CD8-positive, alpha-beta T cell (primary cell): ENCODE measurements at places on chromosomes 6 and 20.

DNA sequence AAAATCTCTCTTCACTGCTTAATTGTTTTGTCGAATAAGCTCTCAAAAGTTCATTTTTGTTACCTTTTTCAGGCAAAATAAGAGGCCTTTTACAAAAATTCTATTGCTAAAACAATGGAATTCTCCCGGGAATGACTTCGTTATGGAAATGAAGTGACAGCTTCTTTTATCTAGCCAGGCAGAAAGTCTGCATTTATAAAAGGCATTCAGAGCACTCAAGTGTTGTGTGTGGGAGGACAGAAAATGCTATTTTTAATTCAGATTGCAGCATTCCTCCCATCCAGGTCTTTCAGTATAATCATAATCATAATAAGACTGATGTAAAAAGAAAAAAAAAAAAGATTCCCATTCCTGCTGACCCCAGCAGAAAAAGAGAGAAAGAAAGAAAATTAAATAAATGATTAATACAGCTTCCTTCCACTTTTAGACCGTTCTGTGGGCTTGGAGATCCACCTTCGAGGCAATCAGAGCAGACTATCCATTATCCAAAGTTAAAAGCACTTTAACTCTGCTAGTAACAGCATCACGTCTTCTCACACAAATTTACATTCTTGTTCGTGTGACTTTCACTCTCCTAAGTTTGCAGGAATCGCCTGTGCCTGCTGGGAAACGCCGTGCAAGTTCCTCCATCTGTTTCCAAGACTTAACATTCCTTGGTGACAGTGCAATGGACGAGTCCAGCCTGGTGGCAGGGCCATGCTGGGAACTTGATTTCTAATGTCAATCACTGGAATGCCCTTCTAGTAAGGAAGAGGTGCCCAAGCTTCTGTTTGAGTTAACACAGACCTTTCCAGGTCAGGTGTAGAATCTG lies 258.8 kb downstream of the GMPR start:
- DNase-seq = no peak

GRCh38 chr6:135532559-135532958 lies 35.0 kb upstream of the AHI1 start:
- DNase-seq = no peak

DNA sequence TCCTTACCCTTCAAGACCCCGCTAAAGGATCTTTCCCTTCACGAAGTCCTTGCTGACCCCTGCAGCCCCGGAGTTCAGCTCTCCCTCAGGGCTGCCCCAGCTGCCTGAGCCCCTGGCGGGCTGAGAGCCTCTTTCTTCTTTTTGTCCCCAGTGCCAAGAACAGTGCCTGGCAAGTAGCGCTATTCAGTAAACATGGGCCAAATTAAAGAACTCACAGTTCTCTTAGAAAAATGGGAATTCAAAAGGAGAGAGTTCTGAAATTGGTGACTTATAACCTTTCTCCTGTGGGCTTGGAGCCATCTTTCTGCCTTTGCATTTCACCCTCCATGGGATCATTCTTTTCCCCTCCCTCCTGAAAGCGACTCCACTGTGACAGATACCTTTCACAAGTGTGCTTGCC lies 227.2 kb downstream of the TMEM242 start:
- no peak for DNase-seq

- no peak for DNase-seq
Measured at GRCh38 chr20:8670893-8671215, 398.0 kb upstream of the PLCB4 start.

- no peak for DNase-seq
Measured at GRCh38 chr6:74222768-74223333, 526.8 kb downstream of the CD109 start.

DNA sequence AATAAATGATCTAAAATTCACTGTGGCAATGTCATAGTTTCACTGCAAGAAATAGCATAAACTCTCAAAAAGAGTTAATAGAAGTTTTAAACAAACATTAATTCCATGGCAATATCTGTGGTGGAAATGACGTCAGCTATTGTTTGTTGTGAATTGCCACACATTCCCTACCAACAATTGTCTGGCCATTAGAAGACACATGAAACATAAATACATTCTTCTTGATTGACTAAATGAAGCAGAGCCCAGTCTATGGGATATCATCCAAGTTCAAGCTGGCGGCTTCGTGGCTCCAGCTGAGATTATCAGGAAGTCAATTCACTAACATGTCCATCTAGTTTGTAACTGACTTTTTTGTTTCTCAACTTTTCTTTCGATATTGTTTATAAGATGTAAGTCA lies 369.0 kb downstream of the ARHGAP18 start:
- no peak for DNase-seq

DNA sequence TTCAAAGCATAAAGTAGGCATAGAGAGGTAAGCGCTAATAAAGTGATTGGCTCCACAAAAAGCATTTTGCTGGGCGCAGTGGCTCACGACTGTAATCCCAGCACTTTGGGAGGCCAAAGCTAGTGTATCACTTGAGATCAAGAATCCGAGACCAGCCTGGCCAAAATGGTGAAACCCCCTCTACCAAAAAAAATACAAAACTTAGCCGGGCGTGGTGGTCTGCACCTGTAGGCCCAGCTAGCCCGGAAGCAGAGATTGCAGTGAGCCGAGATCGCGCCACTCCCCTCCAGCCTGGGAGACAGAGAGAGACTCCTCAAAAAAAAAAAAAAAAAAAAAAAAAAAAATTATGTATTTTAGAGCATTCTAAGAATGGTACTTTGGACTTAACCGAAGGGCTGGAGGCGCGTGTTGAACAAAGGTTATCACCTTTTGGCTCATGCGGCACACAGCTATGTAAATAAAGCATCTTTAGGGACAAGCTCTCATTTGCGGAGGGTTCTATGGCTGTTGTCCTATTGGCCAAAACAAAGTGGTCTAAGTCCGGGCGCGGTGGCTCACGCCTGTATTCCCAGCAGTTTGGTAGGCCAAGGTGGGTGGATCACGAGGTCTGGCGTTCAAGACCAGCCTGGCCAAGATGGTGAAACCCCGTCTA lies 17.4 kb downstream of the HFE start:
- DNase-seq = peak; percentile 35

- DNase-seq = no peak
Measured at GRCh38 chr6:1175877-1176276, 136.0 kb upstream of the FOXQ1 start.

DNA sequence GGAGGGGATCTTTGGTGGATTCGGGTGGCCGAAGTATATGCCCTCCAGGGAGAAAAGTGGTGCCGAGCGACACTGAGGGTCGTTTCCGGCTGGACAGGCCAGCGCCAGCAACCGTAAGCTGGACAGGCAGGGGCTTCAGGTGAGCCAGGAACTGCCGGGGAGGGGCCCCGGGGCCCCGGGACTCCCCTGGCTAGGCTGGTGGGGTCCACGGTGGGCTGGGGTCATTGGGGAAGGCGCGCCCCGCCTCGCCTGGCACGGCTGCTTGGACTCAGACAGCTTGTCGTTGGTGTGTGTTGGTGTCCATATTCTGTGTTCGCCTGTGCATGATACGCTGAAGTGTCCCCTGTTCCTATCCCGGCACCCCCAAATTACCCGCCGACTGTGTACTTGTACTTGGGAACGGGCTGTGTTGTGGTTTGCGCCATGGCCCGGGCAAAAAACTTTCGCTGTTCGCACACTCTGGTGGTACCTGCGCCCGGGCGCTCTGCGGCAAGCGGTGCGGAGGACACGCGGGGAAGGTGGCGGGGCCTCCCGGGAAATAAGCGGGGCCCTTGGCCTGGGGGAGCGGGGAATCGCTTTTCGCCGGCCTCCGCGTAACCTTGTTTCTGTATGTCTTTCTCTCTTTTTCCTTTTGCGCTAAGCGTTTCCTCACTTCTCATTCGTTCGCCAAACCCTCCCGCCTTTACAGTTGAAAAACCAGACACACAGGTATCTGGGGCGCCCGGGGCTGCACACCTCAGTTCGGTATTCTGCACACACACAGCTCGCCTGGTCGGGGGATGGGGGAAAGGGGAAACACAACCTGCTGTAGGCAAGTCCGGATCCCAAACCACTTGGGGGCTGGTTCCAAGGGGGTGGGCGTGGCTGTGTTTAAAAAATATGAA lies 3.2 kb downstream of the GNAS start:
- no peak for DNase-seq

DNA sequence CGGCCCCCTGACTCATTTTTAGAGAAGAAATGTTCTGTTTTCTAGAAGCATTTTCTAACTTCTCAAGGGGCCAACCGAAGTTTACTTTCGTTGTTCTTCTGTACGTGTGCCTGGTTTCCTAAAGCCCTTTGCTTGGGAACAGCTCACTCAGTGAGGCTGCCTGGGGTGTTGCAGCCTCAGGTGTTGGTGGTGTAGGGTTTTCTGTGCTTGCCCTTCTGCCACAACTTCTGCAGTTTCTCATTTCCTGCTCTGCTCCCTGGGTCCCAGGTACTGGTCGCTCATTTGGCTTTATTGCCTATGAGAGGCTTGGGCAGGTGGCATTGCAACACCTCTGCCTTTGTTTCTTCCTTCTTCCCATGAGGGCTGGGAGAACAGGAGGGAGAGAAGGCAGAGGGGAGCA lies 278.3 kb downstream of the SOX4 start:
- no peak for DNase-seq

DNA sequence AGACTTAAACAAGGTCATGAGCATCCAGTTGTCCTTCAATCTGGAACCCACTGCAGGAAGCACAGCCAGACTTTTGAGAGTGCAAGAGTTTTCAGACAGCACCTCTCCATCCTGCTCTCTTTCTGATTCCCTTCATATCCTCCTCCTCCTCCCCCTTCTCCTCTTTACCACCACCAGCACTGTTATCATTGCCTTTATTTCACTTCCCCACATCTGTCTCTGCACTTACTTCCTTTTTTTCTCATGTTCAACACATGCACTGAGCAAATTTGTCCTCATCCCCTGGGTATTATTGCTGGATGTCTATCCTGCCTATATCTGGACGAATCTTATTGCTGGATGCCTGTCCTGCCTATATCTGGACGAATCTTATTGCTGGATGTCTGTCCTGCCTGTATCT lies 554.8 kb downstream of the DHX35 start:
- DNase-seq = no peak

DNA sequence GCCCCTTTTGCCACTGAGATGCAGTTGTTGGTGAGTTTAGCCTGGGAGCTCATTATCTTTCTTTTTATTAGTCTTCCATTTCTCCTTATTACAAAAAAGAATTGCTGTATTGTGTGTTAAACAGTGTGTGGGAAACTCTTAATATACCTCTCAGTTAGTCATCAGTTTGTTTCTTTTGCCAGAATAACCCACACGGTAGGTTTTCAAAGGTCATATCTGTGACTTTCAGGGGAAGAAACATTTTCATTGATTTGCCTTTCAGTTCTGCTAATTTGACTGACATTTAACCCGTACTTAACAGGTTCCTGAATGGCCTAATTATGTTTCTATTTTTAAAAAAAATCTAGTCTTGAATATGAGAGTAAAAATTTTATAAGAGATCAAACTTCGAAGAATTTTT lies 145.3 kb downstream of the KHDC1L start:
- no peak for DNase-seq

- DNase-seq = no peak
Measured at GRCh38 chr6:142294679-142295078, 7.1 kb upstream of the ADGRG6 start.

- no peak for DNase-seq
Measured at GRCh38 chr20:20235681-20236080, 132.2 kb upstream of the INSM1 start.

DNA sequence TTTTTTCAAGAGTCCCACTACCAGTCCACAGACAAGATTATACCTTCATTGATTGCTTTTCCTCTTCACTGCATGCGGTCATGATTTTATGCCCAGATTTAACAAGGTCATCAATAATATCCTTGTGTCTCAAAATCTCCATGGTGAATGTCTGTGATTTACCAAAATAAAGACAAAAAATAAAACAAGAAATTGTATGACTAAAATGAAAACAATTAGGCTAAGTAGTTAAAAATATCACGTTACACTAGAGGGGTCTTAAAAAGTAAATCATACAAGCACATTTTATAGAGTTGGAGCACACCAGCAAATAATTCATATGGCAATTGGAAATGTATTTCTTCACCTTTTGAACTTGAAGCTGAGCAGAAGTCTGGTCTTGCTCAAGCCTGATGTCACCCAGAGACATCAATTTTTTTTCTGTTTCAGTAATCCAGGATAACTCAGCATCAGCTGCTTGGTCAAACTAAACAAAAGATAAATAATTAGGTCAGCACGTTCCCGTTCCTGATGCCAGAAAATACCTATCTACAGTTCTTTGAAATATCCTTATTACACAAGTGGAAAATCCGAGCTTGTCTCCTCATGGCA lies 125.4 kb downstream of the DST start:
- no peak for DNase-seq

DNA sequence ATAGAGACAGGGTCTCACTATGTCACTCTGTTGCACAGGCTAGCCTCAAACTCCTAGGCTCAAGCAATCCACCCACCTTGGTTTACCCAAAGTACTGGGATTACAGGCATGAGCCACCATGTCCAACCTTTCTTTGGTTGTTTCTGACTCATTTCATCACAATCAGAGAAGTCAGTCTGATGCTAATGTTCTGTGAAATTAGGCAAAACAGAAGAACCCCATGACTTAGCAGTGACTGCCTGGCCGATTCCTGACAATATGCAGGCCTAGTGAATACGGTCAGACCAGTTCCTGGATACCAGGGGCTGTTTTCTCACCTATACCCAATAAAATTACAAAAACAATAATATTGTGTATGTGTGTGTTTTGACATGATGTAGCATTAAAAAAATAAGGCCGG lies 58.8 kb upstream of the BTN3A2 start:
- DNase-seq = no peak

DNA sequence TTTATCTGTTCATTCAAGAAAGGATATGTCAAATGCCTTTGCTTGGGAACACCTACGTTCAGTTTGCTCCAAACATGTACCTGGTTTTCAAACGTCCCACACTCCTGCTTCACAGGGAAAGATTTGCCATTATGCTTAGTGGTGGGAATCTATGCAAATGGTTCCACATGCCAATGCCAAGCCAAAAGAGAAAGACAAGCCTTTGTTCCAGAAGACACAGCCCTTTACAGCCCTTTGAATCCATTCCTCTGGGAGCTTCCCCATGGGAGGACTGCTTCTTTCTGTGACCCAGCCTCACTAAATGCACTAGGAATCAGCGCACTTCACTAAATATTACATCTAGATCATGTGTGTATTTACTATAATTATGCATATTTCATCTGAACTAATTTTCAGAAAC lies 619.5 kb downstream of the PRKN start:
- no peak for DNase-seq

DNA sequence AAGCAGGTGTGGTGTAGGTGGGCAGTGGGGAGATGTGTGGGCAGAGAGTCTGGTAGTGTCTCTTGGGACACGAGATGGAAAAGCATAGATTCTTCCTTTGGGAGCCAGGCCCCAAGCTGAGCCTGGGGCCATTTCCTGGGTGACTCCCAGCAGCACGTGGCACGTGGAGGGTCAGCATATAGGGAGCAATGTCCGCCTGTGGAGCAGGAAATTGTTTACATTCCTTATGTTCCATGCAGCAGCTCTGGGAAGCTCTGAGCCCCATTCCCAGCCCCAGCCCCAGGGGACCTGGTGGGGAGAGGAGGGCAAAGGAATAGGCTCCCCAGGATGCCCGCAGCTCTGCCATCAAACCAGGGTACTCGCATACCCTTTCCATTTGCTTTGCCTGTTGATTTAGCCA lies 57.6 kb downstream of the DAAM2 start:
- no peak for DNase-seq

GRCh38 chr6:124512431-124512830 lies 449.8 kb upstream of the RNF217 start:
- no peak for DNase-seq

GRCh38 chr6:157946865-157947532 lies 34.7 kb upstream of the SYNJ2 start:
- no peak for DNase-seq
